Astrocyte (in vitro differentiated cells and primary cell): ENCODE measurements at places on chromosomes 11 and 22. TPM values are rescaled to one million over a fixed set of nuclear protein-coding genes. Genes with fewer than 3 reads are reported as not detected.

- H3K36me3 ChIP-seq, result no peaks in the 10 kb centered on the region
- no peak overlapping the region for H3K4me3 ChIP-seq
- H3K4me1 ChIP-seq, result peaks cover 4% of the 10 kb centered on the region
- H3K27me3 ChIP-seq, result no peaks in the 10 kb centered on the region
- no peak for DNase-seq
Measured at GRCh38 chr11:2691991-2692875, 7.6 kb downstream of the KCNQ1OT1 start.

- H3K4me3 ChIP-seq, result no peak overlapping the region
- H3K27ac ChIP-seq, result no peak overlapping the region
- H3K27me3 ChIP-seq, result no peaks in the 10 kb centered on the region
- no peaks in the 10 kb centered on the region for H3K36me3 ChIP-seq
Measured at GRCh38 chr11:56817661-56818060, 69.2 kb upstream of the OR9G4 start.

Gene PPP2R5B
- 22.5 and 24.1 TPM in 2 replicates for total RNA-seq

Gene LDHAL6A
- total RNA-seq, result not detected in 2 replicates

- DNase-seq, result peak; percentile 86
- H3K4me1 ChIP-seq, result peaks cover 9% of the 10 kb centered on the region
- H3K36me3 ChIP-seq, result no peaks in the 10 kb centered on the region
- H3K27ac ChIP-seq, result peak overlapping the region; percentile 43
- H3K27me3 ChIP-seq, result no peaks in the 10 kb centered on the region
Measured at GRCh38 chr22:19497245-19497644, 17.5 kb downstream of the CDC45 start.

- DNase-seq, result no peak
- H3K36me3 ChIP-seq, result no peaks in the 10 kb centered on the region
- H3K4me3 ChIP-seq, result no peak overlapping the region
- H3K27me3 ChIP-seq, result peaks cover 2% of the 10 kb centered on the region
- H3K4me1 ChIP-seq, result no peaks in the 10 kb centered on the region
Measured at GRCh38 chr11:45777127-45777969, 27.6 kb upstream of the SLC35C1 start.

Gene SLC1A2
- total RNA-seq, result 0.14 and 0.25 TPM in 2 replicates

- H3K4me3 ChIP-seq, result no peak overlapping the region
- H3K4me1 ChIP-seq, result no peaks in the 10 kb centered on the region
- DNase-seq, result no peak
- H3K36me3 ChIP-seq, result no peaks in the 10 kb centered on the region
- no peak overlapping the region for H3K27ac ChIP-seq
- peaks cover 2% of the 10 kb centered on the region for H3K27me3 ChIP-seq
Measured at GRCh38 chr11:101019870-101020269, 109.7 kb downstream of the PGR start.

Gene BTBD18
- not detected in 2 replicates for total RNA-seq

Gene OR52H1
- total RNA-seq, result not detected in 2 replicates

DNA sequence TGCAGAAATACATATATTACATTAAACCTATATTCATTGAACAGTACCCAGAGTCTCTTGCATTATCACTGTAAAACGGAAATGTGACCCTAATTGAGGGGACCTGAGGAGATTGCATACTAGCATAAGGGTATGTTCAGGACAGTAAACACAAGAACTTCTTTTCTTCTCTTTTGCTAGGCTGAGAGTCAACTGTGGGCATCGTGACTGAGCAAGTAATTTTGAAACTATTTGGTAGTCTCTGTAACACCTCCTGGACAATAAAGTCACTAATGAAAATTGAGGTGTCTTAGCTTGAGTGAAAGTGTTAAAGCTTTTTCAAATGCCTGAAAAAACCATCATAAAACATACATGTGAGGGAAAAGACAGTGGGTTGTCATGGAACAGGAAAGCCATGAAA is 90.9 kb downstream of the PDHX start:
- H3K27ac ChIP-seq, result no peak overlapping the region
- no peak for DNase-seq
- H3K27me3 ChIP-seq, result no peaks in the 10 kb centered on the region

DNA sequence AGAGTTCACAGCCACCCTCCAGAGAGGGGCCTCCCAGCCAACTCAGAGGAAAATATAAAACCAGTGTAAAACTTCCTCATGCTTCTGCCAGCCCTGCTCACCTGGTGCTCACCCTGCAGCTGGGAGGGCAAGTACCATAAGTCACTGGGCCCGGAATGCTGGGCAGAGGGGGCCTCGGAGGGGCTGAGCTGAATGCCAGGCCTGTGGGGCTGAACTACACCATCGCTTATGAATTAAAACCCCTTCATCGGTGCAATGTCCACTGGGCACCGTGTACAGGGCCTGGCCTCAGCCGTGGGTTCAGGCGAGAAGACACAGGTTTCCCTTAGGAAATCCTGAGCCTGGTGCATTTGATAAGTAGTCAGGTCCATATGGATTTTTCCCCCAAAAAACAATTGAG is 828.6 kb downstream of the TBC1D22A start:
- no peak for DNase-seq
- H3K27ac ChIP-seq, result no peak overlapping the region
- H3K4me3 ChIP-seq, result no peak overlapping the region
- H3K27me3 ChIP-seq, result no peaks in the 10 kb centered on the region
- H3K4me1 ChIP-seq, result no peaks in the 10 kb centered on the region

- no peaks in the 10 kb centered on the region for H3K27me3 ChIP-seq
- no peak overlapping the region for H3K27ac ChIP-seq
- H3K4me1 ChIP-seq, result no peaks in the 10 kb centered on the region
- H3K4me3 ChIP-seq, result no peak overlapping the region
- H3K36me3 ChIP-seq, result no peaks in the 10 kb centered on the region
- DNase-seq, result no peak
Measured at GRCh38 chr11:42857344-42857743, 454.5 kb upstream of the API5 start.

DNA sequence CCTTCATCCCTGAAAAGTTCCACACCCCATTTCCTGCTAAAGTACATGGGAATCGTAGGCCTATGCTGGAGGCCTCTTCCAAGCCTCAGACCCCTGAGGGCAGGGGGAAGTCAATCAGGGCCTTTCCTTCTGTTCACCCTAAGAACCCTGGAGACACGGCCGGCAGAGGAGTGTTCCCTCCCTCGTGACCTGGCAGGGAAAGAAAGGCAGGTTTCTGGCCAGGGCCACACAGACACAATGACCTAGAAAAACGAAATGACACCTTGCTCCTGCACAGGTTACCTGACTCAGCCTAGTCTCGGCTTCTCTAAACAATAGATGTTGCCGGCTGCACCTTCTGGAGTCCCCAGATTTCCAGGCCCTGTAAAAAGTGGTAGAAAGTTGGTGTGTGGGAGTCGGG is 60.6 kb upstream of the CADM1 start:
- H3K4me1 ChIP-seq, result no peaks in the 10 kb centered on the region
- H3K4me3 ChIP-seq, result no peak overlapping the region
- no peak for DNase-seq
- no peaks in the 10 kb centered on the region for H3K36me3 ChIP-seq

GRCh38 chr22:20113551-20114310 is 2.2 kb upstream of the RANBP1 start:
- H3K36me3 ChIP-seq, result peaks cover 23% of the 10 kb centered on the region
- H3K27me3 ChIP-seq, result no peaks in the 10 kb centered on the region
- H3K27ac ChIP-seq, result no peak overlapping the region
- peaks cover 9% of the 10 kb centered on the region for H3K4me1 ChIP-seq
- no peak for DNase-seq
- H3K4me3 ChIP-seq, result no peak overlapping the region

- H3K4me3 ChIP-seq, result no peak overlapping the region
- peaks cover 11% of the 10 kb centered on the region for H3K27me3 ChIP-seq
- no peak for DNase-seq
- H3K4me1 ChIP-seq, result peaks cover 16% of the 10 kb centered on the region
Measured at GRCh38 chr11:77140231-77140851, 12.3 kb downstream of the MYO7A start.

DNA sequence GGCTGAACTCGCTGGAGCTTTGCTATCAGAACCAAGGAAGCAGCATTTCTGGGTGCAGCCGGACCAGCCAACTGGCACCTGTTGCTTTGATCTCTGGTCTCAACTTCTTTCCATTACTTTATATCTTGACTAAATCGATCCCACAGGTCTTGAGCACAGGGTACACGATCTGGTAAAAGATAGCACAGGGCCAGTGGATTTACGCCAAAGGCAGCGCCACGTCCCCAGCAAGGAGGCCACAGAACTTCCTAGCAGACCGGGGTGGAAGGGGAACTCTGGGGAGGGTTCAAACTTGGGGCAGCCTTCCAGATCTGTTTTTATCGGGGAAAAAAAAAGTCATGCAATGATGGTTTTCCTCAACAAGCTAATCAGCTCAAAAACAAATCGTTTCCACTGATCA is 14.0 kb downstream of the VPS37C start:
- no peak for DNase-seq
- no peak overlapping the region for H3K4me3 ChIP-seq
- H3K27ac ChIP-seq, result no peak overlapping the region
- H3K36me3 ChIP-seq, result no peaks in the 10 kb centered on the region
- peaks cover 1% of the 10 kb centered on the region for H3K4me1 ChIP-seq
- no peaks in the 10 kb centered on the region for H3K27me3 ChIP-seq

Gene KRTAP5-1
- total RNA-seq, result not detected in 2 replicates

DNA sequence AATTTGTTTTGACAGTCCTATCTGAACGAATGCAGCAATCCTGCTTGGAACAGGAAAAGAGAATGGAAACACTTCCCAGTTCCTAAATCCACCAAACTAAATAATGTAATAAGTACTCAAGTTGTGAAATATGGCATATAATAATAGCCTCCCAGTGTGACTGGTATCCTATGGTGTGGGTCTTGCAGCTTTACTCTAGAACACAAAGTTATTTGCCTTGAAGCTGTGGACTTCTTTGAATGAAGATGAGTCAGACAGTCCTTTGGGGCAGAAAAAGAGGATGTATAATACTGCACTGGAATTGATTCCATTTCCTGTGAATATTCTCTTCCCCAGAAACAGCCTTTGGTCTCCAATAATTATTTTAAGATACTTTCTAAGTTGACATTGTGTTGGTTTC is 887.0 kb downstream of the KCNA4 start:
- no peaks in the 10 kb centered on the region for H3K36me3 ChIP-seq
- no peak overlapping the region for H3K27ac ChIP-seq
